ENCODE measurements at places on chromosomes 1 and 21.

DNA sequence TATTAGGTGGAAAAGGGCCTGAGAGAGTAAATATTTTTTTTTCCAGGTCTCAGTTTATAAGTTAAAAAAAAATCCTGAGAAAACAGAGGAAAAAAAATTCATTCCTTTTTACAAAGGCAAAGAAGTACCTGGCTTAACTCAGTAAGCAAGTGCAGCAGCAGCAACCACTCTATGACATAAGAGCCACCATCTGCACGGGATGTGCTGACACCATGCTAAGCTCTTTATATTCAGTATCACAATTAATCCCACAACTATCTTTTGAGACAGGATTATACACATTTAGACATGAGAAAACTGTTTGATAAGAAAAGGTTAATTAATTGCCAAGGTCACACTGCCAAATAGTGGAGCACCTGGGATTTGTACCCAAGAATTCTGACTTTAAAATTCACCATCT is 13.4 kb upstream of the DPT start:
- DNase-seq = no peak

DNA sequence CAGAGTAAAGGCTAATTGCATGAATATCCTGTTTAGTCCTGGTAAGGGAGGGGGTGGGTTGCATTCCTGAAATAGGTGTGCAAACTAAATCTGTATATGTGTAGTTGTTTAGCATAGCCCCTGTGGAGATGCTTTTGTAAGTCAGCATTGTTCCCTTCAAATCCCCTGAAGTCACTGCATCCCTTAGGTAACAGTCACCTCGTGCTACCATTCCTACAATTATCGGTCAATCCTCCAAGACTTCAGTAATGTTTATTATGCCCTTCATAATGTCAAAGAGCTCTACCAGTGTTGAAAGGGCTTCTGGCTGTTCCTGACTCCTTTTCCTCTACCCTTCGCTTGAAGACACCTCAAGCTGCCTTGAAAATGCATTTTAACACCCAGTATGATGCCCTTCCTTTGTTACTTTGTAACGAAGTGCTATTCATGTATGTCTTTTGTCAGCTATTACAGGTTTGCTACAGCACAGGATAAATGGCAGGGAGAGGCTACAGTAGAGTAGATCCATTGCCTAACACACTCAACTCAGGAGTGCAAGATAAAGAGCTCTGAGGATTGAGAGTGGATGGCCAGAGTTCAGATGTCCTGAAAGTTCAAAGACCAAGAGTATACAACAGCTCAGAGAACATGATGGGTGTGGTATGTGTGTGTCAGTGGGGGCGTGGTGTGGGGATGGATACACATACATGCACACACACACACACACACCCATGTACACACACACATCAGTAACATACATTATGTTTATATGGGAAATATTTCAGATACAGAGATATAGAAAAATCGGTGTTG is 27.4 kb upstream of the FOXD3 start:
- DNase-seq = no peak

- no peak for DNase-seq
Measured at GRCh38 chr1:209962388-209962787, 24.4 kb downstream of the SYT14 start.

- peak; percentile 47 for DNase-seq
Measured at GRCh38 chr1:57017200-57017599, 51.4 kb upstream of the C8B start.

DNA sequence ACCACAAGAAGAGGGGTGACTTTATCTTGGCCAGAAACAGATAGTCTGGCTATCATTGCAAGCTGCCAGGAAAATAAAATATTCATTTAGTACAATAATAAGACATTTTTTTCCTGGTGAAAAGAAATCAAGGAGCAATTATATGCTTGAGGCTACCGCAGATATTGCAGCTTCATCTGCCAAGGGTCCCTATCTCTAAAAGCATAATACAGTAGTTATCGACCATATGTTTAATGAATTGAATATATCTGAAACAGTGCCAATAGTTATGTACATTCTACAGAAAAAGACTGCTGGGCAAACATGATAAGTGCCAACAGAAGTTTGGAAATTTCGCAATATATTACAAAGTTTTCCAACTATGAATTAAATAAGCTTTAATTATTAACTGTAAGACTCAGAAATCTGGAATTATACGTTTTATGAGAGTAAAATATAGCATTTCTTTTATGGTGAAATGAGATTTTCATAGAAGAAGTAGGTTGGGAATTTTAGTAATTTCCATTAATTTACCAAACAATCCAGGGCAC is 561.1 kb upstream of the ZP4 start:
- DNase-seq = no peak

GRCh38 chr1:164337885-164338284 is 221.1 kb upstream of the PBX1 start:
- peak; percentile 4 for DNase-seq

DNA sequence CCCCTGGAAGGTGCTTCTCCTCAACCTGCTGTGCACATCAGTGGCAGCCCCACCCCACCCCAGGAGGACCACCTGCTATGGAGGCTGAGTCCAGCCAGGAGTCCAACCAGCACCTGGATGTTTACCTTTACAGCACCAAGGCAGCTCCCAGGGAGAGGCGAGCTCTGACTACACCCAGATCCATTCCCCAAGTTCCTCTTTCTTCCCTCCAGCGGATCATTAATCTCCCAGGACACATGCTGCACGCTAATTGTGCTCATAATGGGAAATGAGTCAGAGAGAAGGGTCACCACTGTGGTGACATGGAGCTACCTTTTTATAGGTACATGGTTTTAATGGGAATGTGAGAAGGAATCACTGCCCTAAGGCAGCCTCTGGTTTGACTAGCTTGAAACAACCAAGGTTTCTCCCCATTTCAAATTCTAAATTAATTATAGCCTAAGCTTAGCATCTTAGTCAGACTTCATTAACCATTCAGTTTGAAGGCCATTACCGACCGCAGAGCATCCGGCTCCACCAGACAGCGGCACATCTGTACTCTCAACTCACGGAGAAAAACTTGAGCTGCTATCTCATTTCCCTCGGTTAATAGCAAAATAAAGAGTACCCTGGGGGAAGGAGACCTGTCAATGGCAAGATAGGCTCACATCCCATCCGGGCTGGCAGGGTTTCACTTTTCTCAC is 173.1 kb upstream of the GALNT2 start:
- DNase-seq = no peak

GRCh38 chr1:44293761-44294315 is 61.2 kb downstream of the ERI3 start:
- DNase-seq = no peak

DNA sequence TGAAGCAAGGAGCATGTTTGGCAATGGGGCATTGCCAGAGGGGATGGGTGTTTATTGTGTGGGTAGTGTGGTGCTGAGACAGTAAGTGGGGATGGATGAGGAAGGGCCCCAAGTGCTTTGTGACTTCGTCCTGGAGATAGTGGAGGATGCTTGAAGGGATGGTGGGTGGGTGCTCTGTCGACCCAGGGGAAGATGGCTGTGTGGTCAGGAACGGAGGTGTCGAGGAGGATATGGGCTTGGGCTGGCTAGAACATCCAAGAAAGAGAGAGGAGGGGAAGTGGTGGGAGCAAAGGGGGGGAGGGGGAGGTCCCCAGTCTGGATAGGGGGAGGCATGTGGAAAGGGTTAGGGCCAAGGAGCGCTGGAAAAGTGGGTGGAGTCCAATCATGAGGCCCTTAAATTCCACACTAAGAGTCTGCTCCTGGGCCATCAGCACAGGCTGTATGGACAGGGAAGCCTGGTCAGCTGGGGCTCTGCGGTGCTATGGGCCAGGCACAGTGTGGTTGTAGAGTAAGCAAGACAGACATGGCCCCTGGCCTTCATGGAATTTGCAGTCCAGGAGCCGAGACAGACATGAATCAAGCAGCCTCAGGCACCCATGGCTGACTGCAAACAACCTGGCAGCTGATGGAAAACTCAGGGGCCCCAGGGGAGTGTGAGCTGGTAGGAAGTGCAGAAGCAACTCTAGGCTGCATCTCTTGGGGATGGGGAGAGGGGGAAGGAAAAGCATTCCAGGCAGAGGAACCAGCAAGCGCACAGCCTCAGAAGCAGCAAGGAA is 36.3 kb downstream of the EDN2 start:
- DNase-seq = peak; percentile 56

DNA sequence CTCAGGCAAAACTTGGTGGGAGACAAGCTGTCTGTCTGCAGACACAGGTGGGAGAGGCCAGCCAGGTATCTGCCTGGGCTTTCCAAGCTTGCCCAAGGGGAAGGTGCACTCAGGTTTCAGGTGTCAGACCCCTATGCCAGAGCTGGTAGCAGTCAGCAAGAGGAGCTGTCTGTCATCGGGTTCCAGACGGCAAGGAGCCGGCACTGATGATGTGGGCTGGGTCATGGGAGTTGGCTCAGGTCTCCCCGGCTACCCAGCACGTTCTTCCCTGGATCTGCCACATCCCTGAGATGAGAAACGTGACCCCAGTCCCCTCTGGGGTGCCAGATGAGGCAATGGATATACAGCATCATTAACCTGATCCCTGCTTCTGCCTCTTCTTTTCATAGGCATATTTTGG is 23.0 kb downstream of the TMCC2 start:
- DNase-seq = no peak
